ENCODE measurements at places on chromosomes 12 and 14. TPM values are rescaled to one million over a fixed set of nuclear protein-coding genes. Genes with fewer than 3 reads are reported as not detected.

The SDR9C7 gene
- total RNA-seq, result not detected

The MYO1H gene
- total RNA-seq, result not detected

The NEMF gene
- 34.5 TPM for total RNA-seq

The DPPA3 gene
- not detected for total RNA-seq

The KRT80 gene
- total RNA-seq, result 0.12 TPM

The ATP2A2 gene
- total RNA-seq, result 90.5 TPM

The RFLNA gene
- 1.5 TPM for total RNA-seq

Measured in cardiac ventricle fibroblast (primary cell).